NCI-H1417 (cell line): ENCODE measurements at places on chromosomes 7 and 10.
A peak's percentile ranks its signal among the peaks of the same experiment; 100 is the strongest.

- no peak for DNase-seq
Measured at GRCh38 chr7:150514748-150515222, at the start of gene GIMAP7. GIMAP7 (plus strand) TSS chr7:150514872; CDS start chr7:150519975, 5,103 bp downstream.

DNA sequence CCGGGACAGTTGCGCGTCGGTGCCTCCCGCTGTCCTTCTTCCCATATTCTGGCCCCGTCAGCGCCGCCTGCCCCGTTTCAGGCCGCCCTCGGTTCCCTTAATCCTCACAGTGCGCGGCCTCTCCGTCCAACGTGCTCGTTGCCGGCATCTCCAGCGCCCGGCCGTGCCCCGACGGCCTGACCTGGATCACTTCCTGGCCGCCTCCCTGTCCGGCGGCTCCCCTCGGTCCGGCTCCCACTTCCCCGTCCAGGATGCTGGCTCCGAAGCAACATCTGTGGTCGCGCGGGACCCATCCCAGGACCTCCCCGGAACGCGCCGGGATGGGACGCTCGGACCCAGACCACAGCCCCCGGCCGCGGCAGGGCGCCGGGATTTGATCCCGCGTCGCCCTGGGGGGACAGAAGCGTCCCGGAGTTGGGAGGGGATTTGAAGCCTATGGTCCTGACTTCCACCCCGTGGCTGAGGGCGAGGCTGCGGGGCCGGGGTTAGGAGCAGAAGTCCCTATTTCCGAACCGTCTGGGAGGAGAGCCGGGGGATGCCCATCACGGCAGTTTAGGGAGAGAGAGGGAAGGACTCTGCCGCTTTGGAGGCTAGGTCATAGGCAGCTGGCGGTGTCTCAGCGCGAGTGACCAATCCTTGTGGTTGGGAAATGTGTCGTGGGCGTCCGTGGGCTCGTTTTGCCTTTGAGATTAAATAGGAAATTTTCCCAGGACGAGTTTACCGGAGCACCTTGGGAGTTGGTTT lies 53.8 kb downstream of the KCTD7 start:
- DNase-seq: peak; percentile 52

DNA sequence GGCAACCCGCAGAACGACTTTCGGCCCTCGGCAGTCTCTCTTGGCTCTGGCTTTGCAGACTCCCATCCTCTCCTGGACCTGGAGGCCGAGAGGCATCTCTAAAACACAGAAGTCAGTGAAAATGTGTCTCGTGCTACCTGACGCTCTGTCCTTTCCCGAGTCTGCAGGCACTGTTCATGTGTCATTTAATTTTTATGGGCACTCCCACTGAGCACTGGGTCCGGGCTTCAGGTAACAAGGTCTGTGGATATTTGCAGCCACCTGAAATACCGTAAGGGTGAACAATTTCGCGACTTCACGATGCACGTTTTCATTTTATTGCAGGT lies 96.8 kb downstream of the GLRX3 start:
- no peak for DNase-seq

DNA sequence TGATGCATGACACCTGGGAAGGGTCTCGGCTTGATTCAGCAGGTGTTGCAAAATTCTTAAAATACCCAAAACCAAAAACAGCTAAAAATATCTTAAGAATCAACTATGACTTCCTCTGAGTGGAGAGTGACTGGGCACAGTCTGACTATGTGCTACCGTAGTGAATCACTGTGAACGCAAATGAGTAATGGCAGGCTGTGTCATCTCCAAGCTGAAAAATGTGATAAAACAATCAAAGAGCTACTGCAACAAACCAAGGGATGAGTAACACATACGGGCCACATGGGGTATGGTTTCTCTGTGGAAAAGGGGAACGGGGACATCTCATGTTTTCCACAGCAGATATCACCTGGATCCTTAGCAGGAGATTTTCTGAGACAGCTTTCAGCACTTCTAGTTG lies 127.5 kb downstream of the ABCA13 start:
- DNase-seq: no peak

DNA sequence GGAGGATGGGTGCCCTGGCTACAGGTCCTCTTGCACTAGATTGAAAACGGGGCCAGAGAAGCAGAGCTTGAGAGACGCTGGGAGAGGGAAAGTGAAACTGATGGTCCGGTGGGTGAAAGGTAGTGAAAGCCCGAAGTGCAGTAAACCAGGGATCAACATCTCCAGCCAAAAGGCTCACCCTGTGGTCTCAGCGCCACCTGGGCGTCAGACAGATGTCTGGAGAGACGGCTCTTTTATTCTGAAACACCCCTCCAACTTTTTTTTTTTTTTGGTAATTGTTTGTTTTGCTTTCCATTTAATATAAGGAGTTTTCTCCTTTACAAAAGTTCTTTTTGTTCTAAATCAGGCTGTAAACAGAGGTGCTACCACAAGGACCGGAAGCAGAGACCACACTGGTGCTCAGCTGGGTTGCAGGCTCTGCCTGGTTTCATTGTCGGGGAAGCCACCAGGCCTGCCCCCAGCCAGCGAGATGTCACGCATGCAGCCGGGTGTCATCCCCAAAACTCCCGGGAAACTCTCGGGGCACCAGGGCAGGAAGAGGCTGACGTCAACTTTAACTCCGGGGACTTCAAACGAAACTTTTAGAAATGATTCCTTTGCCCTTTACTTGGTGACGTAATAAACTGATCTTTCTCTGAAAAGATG lies 11.2 kb downstream of the IL2RA start:
- DNase-seq: peak; percentile 8

GRCh38 chr10:51599647-51600046 lies 99.7 kb downstream of the CSTF2T start:
- DNase-seq: no peak

DNA sequence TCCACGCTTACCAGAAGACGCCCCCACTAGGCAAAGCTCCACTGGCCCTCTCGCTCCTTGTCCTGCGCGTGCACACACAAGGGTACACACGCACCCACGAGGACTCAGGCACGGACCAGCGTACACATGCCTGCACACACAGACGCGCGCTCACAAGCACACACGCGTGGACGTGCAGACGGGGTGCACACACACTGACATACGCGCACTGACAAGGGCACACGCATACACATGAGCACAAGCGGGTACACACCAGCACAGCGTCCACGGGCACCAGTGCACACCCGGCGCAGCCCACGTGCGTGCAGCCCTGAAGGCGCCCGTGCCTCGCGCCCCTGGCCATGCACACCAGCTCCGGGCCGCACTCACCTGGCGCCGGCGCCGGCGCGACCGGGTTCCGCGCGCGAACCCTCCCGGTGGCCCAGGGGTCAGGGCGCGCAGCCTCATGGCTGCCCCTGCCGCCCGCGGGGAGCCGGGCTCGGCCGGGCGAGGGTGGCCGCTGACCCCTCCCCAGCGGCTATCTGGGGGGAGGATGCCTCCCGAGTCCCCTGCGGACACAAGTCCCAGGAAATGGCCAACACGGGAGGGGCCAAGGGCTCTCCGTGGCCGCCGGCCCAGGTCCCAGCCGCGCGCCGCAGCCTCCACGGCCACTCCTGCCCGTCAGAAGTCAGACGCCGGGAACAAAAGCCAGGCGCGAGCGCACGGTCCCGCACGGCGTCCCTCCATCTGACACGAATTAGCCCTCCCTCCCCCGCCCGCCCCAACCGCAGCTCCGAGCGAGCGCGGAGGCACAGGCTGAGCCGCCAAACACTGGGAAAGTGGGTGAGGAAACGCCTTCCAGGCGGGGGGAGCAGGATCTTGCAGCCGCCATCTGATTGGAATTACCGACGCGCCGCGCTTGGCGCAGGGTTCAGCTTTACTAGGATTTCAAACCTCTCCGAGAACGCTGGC lies 45.0 kb downstream of the TNS3 start:
- no peak for DNase-seq

GRCh38 chr10:69914398-69915214 lies 112.9 kb downstream of the COL13A1 start:
- DNase-seq: peak; percentile 37

DNA sequence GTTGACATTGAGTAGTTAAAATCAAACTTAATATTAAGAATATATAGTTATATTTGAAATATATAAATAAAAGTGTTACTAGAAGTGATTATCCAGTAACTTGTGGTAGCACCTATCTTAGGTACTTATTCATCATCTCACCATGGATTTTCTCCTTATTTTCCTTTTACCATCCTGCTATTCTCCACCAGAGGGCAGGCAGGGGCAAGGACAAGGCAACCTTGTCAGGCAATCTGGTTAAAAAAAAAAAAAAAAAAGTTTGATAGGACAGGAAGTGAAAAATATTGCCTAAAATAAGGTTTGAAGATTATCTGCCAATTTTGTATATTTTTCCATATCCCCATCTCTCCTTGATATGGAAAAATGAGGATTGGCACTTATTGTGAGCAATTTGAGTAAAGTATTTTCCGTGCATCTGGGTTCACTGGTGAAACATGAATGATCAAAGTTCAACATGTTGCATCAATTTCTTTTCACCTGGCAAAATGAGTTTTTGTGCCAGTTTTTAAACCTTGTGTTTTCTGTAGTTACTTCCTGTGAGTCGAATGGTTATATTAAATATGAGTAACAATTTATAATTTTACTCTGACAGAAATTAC lies 256.7 kb downstream of the AGMO start:
- DNase-seq: peak; percentile 83

- no peak for DNase-seq
Measured at GRCh38 chr7:75616421-75617167, 122.1 kb downstream of the HIP1 start.

DNA sequence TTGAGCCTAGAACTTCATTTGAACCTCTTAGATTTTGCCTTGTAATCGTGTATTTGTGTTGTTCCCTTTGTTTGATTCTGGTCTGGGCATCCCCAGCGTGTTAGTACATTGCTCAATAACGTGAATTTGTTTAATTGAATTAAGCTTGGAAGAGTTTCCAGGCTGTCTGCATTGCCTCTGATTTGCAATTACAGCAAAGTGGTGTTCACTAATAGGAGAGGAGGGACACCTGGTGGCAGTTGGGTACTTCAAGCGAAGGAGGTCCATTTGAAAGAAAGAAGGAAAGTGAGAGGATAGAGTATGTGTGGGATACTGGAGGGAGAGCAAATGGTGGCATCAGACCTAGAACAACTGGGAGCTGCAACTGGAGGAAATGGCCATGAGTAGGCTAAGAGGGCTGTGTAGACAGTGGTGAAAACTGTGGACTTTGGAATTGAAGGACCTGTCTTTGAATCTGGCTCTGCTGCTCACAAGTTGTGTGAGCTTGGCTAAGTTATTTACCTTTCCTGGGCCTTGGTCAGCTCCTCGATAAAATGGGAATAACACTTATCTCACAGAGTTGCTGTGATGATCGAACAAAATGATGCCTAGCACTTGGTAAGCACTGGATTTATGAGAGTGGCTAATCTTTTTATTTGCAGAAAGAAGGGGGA lies 15.1 kb downstream of the LSMEM1 start:
- peak; percentile 82 for DNase-seq

DNA sequence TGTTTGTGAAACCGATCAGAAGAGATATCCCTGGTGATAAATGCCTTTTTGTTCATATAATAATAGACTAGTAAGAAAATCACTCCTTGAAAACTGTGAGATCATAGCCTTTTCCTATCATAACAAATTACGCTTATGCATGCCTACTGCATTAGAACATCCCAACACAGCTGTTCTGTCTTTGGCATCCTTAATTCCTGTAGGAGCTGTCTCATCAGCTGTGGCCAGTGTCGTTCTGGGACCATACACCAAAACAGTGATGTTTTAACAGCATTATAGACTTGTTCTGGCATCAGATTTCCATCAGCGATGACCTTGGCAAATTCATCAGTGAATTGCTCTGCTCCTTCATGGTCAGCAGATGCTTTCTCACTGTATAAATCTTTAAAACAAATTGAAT lies 423.6 kb upstream of the LRGUK start:
- DNase-seq: no peak

GRCh38 chr7:43825391-43825808 lies 43.9 kb downstream of the MRPS24 start:
- no peak for DNase-seq

DNA sequence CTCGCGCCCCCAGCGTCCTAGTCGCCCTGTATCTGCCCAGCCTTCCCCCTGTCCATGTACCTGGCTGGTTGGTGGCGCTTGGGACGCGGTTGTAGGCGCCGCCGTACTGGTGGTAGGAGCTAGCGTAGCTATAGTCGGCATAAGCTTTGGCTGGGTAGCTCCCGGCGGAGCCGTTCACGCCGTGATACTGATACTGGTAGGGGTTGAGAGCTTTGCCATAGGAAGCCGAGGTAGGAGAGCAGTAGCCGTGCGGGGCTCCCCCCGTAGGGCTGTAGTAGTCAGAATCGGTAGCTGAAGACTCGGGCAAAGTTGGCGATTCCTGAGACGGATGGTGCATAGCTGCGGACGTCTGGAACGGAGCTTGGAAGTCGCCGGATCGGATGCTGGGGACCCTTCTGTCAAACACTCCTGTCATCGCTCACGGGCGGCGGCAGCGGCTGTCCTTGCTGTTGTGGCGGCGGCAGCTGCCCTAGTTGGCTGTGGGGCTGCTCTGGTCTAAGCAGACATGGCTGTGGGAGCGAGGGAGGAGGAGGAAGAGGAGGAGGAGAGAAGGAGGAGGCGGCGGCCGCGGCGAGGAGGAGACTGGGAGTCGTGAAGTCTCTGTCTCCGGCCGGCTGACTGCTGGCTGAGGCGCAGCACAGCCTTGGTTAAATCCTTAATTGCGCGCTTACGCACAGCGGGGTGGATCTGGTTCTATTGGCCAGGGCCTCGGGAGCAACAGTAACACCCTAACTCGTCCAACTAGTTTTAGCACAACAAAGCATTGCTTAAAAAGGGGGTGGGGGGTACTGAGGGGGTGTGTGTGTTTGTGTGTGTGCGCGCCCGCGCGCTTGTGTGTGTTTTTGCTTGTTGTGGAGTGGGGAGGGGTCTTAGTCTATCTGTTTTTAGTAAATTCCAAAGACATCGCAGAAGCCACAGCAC lies at the start of gene DLX5:
Gene DLX5, minus strand, starts transcription at position 623 of the 921 bp plus-strand sequence. Its CDS starts 208 bp downstream, at position 415.
- no peak for DNase-seq

- DNase-seq: no peak
Measured at GRCh38 chr7:77329466-77330168, 86.5 kb downstream of the GSAP start.

DNA sequence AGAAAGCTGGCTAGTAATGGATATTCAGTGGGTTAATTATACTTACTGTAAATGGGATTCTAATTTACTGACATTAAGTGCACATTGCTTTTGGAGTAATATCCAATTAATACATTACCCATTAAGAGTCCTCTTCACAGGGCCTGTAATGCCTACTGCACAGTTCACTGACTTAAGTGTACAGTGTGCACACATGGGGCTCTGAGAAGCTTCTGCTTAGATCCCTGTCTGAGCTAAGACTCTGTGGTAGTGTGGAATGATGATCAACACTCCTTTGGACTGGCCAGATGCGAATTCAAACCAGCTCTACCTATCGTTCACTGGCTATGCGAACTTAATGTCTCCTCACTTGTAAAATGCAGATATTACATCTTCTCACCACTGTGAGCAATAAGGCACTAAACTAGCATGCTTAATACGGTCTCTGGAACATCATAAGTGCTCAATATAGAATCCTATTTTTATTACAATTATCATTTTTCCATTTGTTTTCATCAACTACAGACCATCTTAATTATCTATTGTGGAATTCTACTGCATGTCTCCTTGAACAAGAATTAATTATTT lies 53.8 kb upstream of the SEC61G start:
- DNase-seq: no peak

DNA sequence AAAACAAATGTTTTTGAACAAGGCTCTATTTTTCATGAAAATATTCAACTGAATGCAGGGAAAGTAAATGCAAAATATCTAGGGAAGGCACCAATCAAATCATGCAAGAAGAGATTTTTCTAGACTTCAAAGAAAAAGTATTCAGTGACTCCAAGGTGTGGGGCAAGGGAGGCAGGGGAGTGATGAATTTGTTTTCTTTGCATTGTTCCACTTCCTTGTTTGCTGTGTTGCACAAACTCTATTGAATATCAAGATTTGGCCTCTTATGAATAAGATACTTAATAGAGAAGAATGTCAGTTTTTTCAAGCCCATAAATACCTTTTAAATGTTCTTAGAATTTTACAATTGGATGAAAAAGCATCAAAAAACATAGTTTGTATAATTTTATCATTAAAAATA lies 26.4 kb downstream of the STEAP1 start:
- DNase-seq: no peak
